ENCODE measurements at places on chromosomes 7 and 10. TPM values are rescaled to one million over a fixed set of nuclear protein-coding genes. Genes with fewer than 3 reads are reported as not detected.

IDI2 gene
- not detected for total RNA-seq

STEAP4 gene
- total RNA-seq = not detected

HIP1 gene
- 13.6 TPM for total RNA-seq

GRCh38 chr7:128063088-128063487 lies 31.9 kb upstream of the LRRC4 start:
- no peak overlapping the region for H3K4me3 ChIP-seq
- no peaks in the 10 kb centered on the region for H3K36me3 ChIP-seq
- no peaks in the 10 kb centered on the region for H3K27me3 ChIP-seq
- peak; percentile 13 for DNase-seq

GRCh38 chr7:76187272-76187671 lies 14.4 kb upstream of the SRRM3 start:
- no peak for DNase-seq
- H3K4me1 ChIP-seq = no peaks in the 10 kb centered on the region
- H3K36me3 ChIP-seq = no peaks in the 10 kb centered on the region

DNA sequence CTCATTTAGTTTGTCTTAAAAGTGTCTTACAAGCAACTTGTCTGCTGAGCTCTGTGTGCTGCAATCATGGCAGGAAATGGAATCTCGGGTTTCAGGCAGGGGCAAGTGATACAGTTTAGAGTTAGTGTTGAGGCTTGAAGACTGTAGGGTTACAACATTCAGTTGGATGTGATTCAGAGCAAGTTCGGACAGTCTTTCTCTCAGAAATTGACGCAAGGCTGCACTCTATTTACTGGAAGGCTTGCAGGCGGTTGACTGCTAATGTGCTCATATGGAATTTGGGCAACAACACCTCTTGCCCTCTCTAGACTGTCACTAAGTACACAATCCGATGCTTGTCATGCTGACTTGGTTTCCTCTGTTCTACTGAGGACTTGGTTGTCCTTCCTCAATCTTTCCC lies 161.7 kb upstream of the BMPER start:
- H3K27ac ChIP-seq = peak overlapping the region; percentile 34
- no peak overlapping the region for H3K4me3 ChIP-seq
- peaks cover 16% of the 10 kb centered on the region for H3K4me1 ChIP-seq
- no peaks in the 10 kb centered on the region for H3K36me3 ChIP-seq
- no peaks in the 10 kb centered on the region for H3K27me3 ChIP-seq
- peak; percentile 72 for DNase-seq

DNA sequence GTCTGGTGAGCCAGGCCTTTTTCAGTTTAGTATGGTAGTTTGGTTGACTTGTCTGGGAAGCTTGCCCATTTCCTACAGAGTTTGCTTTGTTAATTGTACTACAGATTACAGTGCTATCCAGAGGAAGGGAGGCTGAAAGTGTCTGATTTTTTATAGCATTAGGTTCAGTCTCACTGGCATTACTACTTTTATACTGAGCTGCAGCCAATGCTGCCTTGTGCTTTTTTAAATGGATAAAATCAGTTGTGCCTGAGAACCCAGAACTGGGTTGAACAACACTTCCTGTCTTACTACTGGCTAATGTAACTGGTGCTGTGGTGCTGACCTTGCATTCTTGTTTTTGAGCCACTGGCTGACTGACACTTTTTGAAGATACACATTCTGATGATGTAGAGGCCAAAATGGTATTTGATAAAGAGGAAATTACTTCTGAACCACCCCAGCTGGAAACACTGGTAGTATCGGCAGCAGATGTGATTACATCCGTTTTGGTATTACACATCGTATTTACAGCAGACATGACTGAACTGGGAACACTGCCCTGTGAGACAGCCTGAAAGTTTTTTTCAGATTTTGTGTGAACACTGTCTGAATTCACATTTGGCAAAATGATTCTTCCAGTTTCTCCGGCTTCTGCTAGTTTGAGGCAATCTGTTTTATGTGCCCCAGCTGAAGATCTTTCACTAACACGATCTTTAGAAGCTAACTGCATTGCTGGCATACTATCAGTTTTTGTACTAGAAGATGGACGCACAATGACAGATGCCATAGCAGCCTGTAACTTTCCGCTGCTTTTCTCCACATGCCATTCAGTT lies 74.1 kb downstream of the NRBF2 start:
- H3K27ac ChIP-seq = peak overlapping the region; percentile 69
- H3K36me3 ChIP-seq = peaks cover 33% of the 10 kb centered on the region
- H3K4me3 ChIP-seq = peak overlapping the region; percentile 25
- DNase-seq = peak; percentile 90
- peaks cover 38% of the 10 kb centered on the region for H3K4me1 ChIP-seq

- peaks cover 32% of the 10 kb centered on the region for H3K36me3 ChIP-seq
- peaks cover 25% of the 10 kb centered on the region for H3K4me1 ChIP-seq
- H3K27me3 ChIP-seq = no peaks in the 10 kb centered on the region
- no peak overlapping the region for H3K4me3 ChIP-seq
- peak; percentile 58 for DNase-seq
Measured at GRCh38 chr7:148729984-148730733, 31.5 kb downstream of the CUL1 start.

All from GM23248 (cell line).